ENCODE measurements at places on chromosomes 2 and 18. TPM values are rescaled to one million over a fixed set of nuclear protein-coding genes. Genes with fewer than 3 reads are reported as not detected.

ECEL1 gene
- 2.3 TPM for total RNA-seq

CGREF1 gene
- total RNA-seq: 1.3 TPM

WDR7 gene
- 41.8 TPM for total RNA-seq

CHRND gene
- total RNA-seq: 2.2 TPM

DNA sequence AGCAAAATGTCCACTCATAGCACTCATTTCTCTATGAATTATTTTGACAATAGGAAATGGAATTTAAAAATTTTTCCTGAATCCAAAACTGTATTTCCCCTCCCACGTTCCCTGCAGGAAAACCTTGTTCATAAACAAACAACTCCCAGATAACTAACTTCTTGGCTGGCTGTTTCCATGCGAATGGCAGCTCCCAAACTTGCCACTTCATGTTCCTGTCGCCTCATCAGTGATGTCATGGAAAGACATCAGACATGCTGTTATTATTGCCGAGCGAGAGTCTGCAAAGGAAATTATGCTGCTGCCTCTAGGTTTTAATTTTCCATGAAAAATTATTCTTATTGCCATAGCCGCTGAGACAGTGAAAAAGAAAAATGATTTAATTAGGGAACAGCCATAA lies 117.0 kb upstream of the RIOK3 start:
- no peak for DNase-seq

DNA sequence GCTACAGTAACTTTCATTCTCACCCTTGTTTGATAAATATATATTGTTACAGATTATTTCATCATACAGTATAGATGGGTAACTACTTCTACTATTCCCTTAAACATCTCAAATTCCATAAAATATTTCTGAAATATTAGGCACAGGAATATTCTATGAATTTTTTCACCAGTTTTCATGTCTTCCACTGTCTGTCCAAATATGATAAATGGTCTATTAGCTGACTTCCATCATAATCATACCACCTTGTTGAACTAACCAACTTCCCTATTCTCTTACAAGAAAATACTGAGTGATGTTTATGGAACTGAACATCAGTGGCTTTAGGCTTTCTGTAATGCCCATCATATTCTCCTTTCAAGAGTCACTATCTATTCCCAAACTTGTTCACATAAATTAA lies 82.4 kb downstream of the TRAPPC8 start:
- DNase-seq: no peak

DNA sequence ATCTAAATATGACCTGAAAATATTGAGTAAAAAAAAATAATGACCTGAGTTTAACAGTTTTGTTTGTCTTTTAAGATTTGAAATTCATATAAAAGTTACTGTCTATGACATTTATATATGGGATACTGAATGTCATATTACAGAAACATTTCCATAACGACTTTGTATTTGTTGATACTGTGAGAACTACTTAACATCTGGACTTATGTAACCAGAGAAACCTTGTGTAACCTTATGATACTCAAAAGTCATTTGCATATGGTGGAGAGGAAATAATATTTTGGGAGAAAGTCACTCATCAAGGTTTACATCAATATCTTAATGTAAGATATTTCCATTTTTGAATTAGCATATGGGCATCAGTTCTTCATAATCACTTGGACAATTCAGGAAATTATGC lies 12.6 kb downstream of the MFSD6 start:
- DNase-seq: no peak

GRCh38 chr2:40480073-40480472 lies 28.2 kb upstream of the SLC8A1 start:
- no peak for DNase-seq

- DNase-seq: no peak
These were observed 35.1 kb downstream of the MAPK4 start for GRCh38 chr18:50594942-50595341.

DNA sequence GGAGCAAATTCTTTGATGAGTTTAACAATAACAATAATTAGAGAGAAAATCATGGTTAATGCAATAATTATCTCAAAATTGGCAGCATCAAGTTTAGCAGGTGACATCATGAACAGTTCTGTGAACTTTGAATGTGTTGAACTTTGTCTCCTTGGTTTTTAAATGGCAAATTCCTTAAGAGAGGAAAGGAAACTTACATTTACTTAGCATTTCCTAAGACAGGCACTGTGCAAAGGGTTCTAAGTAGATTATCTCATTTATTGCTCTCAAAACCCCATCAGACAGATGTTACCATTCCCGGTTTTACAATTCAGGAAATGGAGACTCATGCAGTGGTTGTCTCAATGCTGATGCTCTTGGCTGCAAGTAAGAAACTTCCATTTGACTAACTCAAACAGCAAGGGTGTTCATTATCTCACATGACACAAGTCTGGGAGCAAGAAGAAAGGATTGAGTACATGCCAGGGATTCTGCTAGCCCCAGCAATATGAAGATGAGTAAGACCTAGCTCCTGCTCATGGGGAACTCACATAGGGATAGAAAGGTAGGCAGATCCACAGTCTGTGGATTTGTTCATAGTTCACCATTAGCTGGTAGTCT lies 81.3 kb upstream of the ITGA6 start:
- DNase-seq: no peak

DNA sequence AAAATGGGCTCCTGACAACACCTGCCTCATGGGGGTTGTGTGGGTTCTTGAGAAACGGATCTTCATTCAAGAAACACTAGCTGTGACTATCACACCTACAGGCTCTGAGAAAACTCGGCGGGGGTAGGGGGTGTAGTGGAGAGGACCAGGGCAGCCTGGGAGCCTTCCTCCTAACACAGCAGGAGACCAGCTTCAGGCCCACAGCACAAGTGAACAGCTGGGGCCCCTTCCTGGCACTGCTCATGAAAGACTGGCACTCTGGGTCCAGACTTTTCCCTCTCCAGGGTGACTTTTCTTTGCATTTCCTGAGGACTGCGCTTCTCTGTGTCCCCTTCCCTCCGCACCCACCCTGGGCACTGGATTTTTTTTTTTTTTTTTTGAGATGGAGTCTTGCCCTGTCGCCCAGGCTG lies 7.2 kb upstream of the SEMA4C start:
- no peak for DNase-seq
